Stimulated activated CD4-positive, alpha-beta T cell treated with anti-CD3 and anti-CD28 coated beads, Interleukin-4, amount 100 ng/mL, for 48 hours (primary cell): ENCODE measurements at places on chromosomes 1 and 21.
A peak's percentile ranks its signal among the peaks of the same experiment; 100 is the strongest.

- DNase-seq: peak; percentile 50
These were observed at the start of gene ELAPOR1 for GRCh38 chr1:109113590-109114341. TSS of gene ELAPOR1 (plus strand) at chr1:109114115. CDS start at chr1:109114184, 69 bp downstream.

GRCh38 chr1:114668373-114668772 lies 1.5 kb downstream of the DENND2C start:
- DNase-seq: no peak

GRCh38 chr1:20137055-20137454 lies 2.1 kb upstream of the PLA2G2F start:
- no peak for DNase-seq

DNA sequence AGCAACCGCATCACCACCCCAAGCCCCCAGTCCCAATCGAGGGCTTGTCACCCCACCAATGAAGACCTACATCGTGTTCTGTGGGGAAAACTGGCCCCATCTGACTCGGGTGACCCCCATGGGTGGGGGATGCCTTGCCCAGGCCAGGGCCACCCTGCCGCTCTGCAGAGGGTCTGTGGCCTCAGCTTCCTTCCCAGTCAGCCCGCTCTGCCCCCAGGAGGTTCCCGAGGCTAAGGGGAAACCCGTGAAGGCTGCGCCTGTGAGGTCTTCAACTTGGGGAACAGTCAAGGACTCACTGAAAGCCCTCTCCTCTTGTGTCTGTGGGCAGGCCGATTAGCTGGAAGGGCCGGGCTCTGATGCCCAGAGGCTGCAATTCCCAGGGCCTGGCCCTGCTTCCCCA lies 2.0 kb downstream of the SRARP start:
- DNase-seq: no peak

- no peak for DNase-seq
These were observed 11.1 kb downstream of the ACOT11 start for GRCh38 chr1:54559111-54559548.

GRCh38 chr1:14924455-14925331 lies 228.9 kb upstream of the TMEM51 start:
- DNase-seq: no peak

DNA sequence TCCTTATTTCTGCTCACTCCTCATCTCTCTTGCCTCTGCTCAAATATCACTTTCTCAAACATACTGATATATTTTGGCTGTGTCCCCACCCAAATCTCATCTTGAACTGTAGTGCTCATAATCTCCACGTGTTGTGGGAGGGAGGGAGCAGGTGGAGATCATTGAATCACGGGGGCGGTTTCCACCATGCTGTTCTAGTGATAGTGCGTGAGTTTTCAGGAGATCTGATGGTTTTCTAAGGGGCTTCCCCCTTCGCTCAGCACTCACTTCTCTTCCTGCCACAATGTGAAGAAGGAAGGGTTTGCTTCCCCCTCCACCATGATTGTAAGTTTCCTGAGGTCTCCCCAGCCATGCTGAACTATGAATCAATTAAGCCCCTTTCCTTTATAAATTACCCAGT lies 26.6 kb downstream of the ZBTB8OS start:
- DNase-seq: peak; percentile 30

GRCh38 chr1:14970115-14970798 lies 183.3 kb upstream of the TMEM51 start:
- DNase-seq: peak; percentile 37

GRCh38 chr1:204569478-204569877 lies 53.3 kb downstream of the MDM4 start:
- DNase-seq: no peak

DNA sequence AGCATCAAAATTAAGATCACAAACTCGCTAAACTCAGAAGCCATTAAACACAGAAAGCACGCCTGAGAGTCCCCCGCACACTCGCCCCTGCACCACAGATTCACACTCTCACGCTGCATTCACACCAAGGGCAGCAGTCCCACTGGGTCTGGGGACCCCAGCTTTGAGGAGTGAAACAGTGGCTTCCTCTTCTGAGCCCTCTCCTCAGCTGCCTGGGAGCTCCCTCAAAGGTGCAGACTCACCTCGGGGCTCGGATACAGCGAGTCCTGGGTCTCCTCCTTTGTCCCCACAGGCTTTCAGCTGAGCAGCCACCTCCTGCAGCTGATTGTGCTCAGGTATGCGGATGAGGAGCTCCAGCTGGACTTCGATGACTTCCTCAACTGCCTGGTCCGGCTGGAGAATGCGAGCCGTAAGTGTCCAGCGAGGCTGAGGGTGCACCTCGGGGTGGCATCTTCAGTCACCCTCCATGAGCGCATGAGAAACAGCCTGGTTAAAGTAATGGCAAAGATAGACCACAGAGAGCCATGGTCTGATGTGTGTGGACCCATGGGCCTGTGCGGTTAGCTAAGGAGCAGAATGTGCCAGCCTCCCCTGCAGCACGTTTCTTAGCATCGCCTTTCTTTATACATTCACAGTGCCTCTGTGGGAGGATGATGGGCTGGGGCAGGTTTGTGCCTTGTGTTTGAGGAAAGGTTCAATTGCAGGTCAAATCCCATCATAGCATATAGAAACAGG lies 47.9 kb downstream of the CAPN9 start:
- DNase-seq: no peak

- DNase-seq: no peak
These were observed 1.4 kb downstream of the UCK2 start for GRCh38 chr1:165828669-165829329.

GRCh38 chr21:15247613-15248012 lies 182.8 kb upstream of the NRIP1 start:
- DNase-seq: no peak

DNA sequence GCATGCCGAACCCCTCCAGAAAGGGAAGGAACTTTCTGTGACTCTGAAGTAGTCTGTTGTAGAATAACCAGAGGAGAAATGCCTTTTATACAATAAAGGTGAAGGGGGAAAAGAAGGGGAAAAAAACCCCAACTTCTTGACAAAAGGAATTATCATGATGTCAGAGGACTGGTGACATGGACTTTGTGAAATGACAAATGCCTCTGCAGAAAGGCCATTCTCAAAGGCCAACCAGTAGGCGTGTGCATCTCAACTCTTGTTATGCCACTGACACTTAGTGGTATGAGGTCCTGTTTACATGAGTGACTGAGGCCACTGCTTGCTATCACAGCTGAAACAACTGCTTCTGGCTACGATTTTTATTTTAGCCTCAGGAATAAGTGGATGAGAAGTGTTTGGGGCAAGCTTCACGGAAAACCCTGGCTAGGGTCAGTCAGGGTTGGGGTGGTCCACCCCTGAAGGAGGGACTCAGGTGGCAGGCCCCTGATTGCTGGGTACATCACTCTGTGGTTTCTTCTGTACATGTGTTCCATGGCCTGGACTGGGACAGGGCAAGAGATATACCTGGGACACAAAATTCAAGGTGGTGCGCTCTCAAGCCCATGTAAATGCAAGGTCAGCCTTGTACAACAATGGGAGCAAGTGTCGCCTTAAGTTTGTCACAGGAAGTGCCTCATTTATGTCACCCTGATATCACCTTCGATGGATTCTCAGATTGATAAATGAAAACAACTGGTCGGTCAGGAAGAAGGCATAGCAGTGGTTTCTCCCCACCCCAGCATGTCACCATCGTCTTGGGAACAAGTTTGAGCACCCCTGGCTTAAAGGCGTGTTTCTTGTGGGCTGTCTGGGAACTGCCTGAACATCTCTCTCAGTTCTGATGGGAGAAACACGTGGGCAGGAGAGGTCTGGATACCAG lies 12.4 kb downstream of the RUNX1 start:
- DNase-seq: no peak

- no peak for DNase-seq
These were observed 321.5 kb upstream of the PTBP2 start for GRCh38 chr1:96400089-96400488.

DNA sequence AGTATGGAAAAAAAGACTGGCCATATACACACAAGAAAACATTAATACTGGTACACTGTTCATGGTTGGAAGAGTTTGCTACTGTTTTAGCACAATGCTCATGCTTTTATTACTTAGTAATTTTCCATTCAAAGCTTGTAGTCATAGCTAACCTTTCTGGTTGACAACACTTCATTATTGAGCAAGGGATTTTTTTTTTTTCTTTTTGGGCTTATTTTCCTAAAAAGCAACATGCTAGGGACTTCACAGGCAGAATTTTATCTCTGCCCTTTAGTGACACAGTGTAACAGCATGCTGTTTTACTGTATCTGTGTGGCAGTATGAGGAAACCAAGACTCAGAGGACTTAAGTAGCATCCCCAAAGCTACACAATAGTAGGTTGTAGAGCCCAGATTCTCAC lies 58.5 kb downstream of the FGGY start:
- no peak for DNase-seq

GRCh38 chr1:229714964-229715603 lies 89.0 kb downstream of the URB2 start:
- peak; percentile 27 for DNase-seq

DNA sequence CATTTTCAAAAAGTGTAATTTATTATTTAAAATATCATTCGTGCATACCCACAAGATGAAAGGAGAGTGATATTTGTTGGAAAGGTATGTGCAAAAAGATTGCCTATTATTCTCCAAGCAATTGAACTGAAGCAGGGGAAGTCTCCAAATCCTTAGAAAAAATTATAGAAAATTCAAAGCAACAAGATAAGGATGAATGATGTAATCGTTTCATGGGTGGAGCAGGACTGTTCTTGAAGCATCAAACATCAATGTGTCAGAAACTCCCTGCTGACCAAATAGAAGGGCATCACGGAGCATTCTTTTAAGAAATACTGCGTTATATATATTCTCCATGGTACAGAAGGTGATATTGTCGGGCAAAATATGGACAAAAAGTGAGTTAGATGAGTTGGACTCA lies 87.9 kb upstream of the SPAG17 start:
- DNase-seq: no peak

DNA sequence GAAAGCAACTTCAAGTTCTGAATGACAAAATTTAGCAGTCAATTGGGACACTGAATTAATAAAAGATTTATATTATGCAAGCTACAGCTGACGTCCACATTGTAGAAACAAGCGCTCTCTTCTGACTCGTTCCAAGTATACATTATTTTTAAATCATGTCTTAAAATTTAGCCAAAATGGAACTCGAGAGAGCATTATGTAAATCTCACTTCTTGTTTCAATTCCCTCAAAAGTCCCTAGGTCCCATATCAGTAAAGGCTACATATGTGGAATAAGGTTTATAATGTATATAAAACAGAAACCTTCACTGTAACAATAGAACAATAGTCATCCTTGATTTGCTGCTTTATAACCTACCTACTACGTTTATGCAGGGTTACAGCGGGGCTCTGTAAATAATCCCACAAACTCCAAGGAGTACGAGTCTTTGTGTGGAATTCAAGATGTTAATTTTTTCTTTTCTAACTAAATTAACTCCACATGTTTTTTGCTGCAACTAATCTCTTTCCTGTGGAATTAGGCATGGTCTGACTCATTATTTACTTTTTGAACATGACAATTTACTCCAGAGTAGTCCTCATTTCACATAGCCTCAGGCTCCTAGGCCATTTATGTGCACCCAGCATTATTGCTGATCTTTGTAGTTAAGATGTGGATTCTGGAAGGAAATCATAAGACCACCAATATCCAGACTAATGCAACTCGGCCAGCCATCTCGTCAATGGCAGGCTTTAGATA lies 785.1 kb downstream of the LTN1 start:
- DNase-seq: no peak

- no peak for DNase-seq
These were observed 58.6 kb downstream of the PBX1 start for GRCh38 chr1:164617377-164618201.

DNA sequence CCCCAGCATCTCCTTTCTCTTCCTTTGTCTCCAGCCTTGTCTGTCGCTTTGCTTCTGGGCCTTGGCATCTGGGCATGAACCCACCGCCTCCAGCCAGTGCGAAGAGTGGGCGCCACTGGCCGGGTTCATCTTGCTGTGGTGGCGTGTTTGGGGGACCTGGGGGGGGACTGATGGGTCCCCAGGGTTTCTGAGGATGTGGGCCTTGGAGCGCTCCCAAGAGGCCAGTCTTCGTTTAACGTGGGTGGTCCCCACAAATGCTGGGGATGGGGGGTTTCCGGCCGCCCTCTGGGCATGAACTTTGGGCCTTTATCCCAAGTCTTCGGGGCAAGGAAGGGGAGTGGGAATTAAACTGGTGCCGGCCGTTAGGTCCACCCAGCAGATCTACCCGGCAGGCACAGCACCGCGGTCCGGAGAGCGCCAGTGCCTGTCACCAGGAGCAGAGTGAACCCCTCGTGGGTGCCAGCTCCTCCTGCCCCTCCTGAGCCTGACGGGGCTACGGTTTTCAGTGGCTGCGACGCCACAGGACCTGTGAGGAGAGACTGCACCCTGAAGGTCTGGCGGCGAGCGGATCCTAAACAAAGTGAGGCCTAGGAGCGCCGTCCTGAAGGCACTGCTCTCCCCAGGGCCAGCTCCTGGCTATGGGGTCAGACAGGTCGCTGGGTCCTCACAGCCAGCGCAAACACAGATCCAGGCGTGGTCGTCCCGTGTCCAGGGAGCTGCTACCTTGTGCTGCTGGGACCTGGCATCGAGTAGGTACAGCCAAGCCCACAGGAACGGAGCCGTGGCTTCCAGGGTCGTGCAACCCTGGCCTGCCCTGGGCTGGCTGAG lies 12.1 kb upstream of the C1orf174 start:
- DNase-seq: no peak

DNA sequence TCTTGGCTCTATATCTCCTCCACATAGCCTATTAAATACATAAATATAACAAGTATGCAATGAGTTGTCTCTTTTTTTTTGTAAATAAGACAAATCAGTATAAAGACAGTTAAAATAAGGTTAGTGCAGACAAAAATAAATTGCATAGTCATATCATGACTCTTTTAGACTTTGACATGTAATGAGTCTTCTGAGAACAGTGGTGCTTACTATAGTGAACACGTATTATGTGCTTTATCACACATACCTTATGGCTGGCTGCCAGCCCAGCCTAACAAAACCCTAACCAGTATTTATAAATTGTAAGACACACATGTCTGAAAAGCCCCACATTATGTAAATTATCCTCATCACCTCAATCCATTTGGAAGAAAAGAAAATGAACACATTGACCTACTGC lies 29.1 kb upstream of the F13B start:
- no peak for DNase-seq

- DNase-seq: no peak
These were observed 24.0 kb downstream of the PUM1 start for GRCh38 chr1:31041529-31041928.

DNA sequence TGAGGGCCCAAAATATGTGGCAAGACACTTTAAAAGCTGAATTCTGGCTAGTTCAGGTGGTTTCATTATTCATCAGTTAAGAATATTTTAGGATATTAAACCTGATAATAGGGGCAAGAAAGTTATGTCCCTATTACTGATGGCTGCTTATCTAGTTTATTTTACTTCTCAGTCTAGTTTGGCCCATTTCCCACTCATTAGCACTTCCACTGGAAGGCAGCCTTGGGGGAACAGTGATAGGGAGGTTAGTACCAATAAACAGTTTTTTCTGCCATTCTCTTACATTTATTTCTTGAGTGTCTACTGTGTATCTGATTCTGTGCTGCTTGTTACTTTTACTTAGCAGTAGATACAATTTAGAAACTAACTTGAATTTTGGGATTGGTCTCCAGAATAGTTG lies 9.0 kb downstream of the PPP1R12B start:
- no peak for DNase-seq
